ENCODE measurements at places on chromosomes 7 and 10.

DNA sequence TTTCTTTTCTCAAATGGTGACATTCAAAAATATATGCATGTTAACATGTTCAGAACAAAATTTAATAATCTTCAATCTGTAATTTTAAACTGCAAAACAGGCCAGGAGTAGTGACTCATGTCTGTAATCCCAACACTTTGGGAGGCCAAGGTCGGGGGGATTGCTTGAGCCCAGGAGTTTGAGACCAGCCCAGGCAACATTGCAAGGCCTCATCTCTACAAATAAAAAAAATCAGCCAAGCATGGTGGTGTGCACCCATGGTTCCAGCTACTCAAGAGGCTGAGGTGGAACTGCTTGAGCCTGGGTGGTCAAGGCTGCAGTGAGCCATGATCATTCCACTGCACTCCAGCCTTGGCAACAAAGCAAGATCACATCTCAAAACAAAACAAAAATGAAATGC lies 394.3 kb downstream of the PARD3 start:
- no peak for DNase-seq

DNA sequence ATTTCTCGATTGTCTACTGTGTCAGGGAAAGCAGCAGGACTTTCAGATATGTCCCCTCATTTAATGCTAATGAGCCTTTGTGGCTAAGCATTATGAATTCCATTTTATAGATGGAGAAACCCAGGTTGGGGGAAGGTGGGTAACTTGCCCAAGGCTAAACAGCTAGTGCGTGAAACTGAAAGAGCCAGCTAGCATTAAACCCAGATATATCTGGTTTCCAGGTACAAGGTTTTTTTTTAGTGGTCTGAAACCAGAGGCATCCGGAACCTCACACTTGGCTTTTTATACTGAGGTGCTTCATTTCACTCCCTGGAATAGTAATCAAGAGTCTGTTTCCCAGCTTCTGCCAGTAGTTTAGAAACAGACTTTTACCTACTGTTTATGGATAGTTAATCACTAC lies 694.8 kb downstream of the PHTF2 start:
- DNase-seq, result no peak

GRCh38 chr10:4532976-4533375 lies 293.0 kb upstream of the AKR1E2 start:
- no peak for DNase-seq

DNA sequence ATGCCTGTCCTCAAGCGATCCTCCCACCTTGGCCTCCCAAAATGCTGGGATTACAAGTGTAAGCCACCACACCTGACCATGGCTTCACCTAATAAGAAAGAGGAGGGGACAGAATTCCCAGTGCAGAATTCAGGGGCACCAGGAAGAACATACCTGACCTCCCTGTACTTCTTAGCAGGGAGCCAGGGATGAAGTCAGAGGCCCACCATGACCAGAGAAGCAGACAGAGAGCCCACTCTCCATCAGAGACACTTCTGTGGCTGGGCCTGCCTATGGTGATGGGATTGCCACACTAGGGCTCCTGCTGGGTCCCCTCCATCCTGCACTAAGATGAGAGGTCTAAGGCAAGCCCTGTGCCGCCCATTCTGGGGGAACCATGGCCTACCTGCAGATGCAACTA lies 157.4 kb upstream of the LYZL2 start:
- no peak for DNase-seq

DNA sequence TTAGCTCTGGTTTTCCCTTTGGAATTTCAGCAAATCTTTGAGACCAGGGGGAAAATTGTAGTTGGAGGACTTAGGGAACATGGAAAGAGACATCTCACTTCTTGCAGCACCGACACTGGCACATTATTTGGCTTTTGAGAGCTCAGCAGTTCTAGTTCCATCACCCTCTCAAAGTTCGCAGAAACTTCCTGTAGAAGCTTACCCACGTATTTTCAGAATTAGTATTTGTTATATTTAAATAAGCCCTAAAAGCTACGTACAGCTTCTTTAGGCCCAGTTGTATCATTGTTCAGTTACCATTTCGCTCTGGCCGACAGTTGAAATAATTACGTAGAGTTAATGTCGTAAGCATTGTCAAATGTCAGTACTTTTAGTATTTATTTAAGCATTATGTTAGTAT lies 13.4 kb downstream of the CEP55 start:
- no peak for DNase-seq

DNA sequence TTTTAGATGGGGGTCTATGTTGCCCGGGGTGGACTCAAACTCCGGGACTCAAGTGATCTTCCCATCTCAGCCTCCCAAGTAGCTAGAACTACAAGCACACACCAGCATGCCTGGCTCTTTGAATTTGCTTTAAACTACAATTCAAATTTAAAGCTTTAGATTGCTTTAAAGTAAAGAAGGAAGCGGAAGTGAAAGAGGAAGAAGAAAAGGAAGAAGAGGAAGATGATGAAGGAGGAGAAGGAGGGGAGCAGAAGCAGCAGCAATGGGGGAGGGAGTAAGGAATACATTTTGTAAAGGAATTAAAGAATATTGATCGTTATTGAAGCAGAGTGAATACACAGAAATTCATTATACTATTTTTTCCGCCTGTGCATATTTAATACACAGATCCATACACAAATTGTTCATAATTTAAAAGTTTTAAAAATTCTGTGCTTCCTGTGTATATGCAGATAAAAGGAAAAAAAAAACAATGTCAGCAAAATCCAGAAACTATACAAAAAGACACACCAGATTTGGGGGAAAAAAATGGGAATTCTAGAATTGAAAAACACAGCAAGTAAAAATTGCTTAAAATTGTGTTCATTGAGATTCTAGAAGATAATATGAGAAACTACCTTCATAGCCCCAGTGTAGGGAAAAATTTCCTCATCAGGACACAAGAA lies 60.8 kb upstream of the KCNMA1 start:
- DNase-seq, result no peak

DNA sequence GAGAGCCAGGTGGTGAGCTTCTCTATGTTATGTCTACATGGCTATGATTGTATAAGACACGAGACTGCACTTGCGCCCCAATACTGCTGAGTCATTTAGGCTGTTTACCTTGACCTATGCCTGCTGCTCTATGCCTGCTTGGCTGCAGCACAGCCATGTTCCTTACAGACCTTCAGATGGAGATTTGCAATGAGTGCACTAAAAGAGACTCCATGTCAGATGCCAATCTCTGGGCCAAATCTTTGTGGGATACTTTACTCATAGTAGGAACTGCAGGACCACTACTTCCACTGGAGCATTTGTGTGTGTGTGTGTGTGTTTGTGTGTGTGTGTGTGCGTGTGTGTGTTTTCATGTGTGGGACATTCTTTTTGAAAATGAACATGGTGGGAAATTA lies 50.0 kb upstream of the KMT2E start:
- no peak for DNase-seq

- DNase-seq, result peak; percentile 54
Observed at GRCh38 chr10:71396084-71396710, 523 bp upstream of the CDH23 start.

- peak; percentile 45 for DNase-seq
Observed at GRCh38 chr10:110387983-110388686, 83.4 kb upstream of the SMNDC1 start.

DNA sequence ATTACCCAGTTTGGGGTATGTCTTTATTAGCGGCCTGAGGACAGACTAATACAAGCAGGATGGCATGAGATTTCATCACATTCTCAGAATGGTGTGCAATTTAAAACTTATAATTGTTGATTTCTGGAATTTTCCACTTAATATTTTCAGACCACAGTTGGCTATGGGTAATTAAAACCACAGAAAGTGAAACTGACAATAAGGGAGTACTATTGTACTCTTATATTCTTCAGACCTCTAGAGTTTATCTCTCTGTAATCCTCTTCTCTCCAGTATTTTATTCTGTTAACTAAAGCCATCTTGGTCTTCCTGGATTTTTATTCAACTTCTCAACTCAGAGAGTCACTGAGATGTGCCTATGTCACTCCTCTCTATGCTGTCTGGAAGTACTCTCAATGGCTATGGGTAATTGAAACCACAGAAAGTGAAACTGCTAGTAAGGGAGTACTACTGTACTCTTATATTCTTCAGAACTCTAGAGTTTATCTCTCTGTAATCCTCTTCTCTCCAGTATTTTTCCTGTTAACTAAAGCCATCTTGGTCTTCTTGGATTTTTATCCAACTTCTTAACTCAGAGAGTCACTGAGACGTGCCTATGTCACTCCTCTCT lies 118.3 kb downstream of the PPP1R17 start:
- DNase-seq, result no peak

DNA sequence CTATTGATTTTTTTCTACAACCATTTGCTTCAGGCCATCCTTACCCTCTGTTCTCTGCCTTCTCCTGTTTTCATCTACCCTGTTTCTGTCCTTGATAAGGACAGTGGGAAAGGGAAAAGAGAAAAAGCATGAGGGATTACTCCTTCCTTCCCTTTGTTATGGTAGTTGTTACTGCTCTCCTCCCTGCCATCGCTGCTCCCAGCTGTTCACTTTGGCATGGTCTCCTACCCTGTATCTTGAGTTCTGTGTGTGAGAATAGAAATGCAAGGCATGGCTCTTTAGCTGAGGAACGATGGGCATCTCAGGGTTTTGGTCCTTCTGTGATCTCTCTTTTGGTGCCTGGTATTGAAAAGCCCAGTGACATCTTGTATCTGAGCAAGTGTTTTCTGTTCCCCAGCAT lies 6.4 kb downstream of the CCSER2 start:
- DNase-seq, result no peak

DNA sequence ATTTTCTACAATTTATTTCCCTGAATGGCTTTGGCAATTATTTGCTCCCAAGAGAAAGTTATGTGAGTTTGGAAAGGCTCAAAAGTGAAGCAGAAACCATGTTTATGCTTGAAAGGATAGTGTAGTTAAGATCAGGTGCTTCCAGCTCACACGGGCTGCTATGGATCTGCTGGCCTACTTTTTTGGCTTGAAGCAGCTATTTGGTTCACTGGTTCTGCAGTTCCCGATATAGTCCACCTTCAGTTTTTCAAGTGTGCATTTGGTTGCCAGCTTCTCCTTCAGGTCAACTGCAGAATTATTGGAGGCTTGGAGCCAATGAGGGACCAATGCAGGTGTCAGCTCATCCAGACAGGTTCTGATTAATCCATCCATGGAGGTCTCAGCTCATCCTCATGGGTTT lies 484.3 kb upstream of the SEMA3A start:
- no peak for DNase-seq

GRCh38 chr10:100684688-100685235 lies 60.6 kb upstream of the PAX2 start:
- DNase-seq, result no peak

GRCh38 chr10:46523962-46524471 lies 32.4 kb downstream of the GPRIN2 start:
- DNase-seq, result no peak

- DNase-seq, result no peak
Observed at GRCh38 chr10:110857265-110858171, 14.2 kb upstream of the PDCD4 start.

DNA sequence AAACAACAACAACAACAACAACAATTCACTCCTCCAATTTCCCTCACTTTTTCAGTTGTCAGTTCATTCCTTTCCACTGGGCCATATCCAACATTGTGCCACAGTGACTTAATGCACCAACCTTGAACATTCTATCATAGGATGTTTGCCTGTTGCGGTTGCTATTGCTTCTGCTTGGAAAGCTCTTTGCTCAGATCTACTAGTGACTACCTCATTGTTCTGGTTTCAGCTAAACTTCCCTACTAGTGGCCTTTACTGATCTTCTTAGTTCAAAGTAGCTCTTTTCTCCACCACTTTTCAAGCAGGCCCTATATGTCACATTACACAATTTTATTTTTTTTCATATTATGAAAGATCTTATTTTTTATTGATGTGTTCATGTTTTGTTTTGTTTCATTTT lies 9.8 kb upstream of the STEAP4 start:
- no peak for DNase-seq

DNA sequence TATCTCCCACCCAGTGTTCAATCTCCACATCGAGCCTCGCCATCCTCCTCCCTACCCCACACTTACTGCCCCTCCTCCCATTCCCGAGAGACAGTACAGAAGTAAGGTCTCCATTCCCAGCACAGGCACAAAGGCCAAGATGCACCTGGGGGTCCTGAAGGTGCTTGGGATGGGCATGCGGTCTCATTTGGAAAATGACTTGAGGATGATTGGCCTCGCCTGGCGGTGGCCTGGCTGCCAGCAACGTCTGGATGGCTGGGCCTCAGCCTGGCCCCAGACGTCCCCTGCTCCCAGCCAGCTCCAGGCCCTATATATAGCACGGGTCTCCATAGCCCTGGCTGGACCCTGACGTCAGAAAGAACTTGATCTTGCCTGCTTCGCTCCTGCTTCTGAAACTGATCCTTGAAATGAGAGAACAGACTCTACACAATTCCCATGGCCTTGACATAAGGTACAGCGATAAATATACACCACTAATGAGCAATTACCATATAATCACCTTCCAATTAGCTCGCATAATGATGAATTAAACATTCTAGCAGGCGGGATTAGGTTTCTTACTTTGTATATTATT lies 11.8 kb downstream of the EMX2 start:
- DNase-seq, result no peak

DNA sequence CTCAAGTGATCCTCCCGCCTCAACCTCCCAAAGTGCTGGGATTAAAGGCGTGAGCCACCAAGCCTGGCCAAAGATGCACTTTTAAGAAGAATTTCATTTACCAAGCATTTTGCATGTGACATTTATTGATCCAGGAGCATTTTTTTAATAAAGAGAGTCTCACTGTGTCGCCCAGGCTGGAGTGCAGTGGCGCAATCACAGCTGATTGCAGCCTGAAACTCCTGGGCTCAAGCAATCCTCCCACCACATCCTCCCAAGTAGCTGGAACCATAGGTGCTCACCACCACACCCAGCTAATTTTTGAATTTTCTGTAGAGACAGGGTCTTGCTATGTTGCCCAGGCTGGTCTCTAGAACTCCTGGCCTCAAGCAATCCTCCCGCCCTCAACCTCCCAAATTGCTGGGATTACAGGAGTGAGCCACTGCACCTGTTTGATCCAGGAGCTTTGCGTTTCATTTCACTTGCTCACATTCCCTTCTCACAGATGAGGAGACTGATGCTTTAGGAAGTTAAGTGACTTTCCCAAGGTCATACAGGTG lies 4.4 kb upstream of the TBL2 start:
- DNase-seq, result no peak

GRCh38 chr7:66880053-66880452 lies 41.0 kb upstream of the TMEM248 start:
- DNase-seq, result no peak

DNA sequence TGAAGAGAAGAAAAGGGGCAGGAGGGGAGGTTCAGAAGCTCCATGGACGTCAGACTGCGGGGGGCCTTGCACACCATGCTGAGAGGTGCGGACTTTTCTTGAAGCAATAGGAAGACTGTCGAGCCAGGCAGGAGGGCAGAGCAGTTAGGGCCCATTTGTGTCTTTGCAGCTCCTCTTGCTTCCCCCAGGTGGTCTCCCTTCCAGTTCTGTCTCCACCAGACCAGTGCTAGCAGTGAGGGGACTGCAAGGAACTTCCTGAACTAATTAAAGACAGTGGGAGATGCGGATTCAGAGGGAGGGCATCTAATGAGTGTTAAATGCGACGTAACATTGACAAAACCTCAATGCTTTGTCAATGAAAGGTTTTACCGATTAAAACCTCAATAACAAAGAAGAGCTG lies 225.4 kb downstream of the USP6NL start:
- no peak for DNase-seq

- no peak for DNase-seq
Observed at GRCh38 chr10:126049759-126050700, 153.7 kb downstream of the FANK1 start.
